ENCODE measurements at places on chromosomes 7 and 10.

DNA sequence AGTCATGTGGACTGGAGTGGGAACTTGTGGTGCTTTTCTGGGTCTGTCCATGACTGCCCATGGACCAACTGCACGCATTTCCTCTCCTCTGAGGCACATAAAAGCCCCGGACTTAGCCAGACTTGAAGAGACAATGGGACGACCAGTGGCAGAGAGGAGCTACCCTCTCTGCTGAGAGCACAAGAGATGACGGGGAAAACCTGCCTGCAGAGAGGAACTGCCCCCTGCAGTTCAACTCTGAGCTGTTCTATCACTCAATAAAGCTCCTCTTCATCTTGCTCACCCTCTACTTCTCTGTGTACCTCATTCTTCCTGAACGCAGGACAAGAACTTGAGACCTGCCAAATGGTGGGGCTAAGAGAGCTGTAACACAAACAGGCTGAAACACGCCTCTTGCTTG lies 184.5 kb downstream of the ZNF438 start:
- no peak for DNase-seq

GRCh38 chr7:110944966-110945644 lies 145.8 kb upstream of the LRRN3 start:
- no peak for DNase-seq

GRCh38 chr10:58740620-58741369 lies 228.1 kb downstream of the BICC1 start:
- no peak for DNase-seq

DNA sequence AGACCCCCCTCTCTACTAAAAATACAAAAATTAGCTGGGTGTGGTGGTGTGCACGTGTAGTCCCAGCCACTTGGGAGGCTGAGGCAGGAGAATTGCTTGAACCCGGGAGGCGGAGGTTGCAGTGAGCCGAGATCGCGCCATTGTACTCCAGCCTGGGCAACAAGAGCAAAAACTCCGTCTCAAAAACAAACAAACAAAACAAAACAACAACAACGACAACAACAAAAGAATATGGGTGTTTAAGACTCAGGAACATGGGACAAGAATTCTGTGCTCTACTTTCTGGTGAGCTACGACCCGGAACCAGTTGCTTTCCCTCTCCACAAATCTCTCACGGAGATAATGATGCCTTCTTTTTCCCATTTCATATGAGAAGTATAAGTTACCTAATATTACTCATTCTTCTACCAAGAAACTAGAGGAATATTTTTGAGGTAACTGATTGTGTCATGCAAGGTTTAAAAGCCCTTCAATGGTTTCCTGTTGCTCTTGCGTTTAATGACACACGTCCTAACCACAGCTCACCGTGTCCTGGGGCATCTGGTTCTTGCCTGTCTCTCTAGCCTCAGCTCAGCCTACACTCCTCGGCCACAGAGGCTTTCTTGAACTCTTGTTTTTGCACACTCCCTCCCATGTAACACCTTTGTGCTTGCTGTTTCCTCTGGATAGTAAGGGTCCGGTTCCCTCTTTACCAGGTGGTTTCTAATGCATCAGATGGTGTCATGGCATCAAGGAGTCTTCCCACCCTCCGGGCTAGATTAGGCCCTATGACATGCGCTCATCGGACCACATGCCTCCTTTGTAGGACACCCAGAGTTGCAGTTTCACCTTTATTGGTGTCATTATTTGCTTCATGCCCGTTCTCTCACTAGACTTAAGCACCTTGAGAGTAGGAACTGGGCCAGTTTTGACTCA lies 67.5 kb downstream of the PFKFB3 start:
- DNase-seq: peak; percentile 9
